ENCODE measurements at places on chromosomes 11 and 22. TPM values are rescaled to one million over a fixed set of nuclear protein-coding genes. Genes with fewer than 3 reads are reported as not detected.

The HBE1 gene
- not detected for total RNA-seq

The LYVE1 gene
- total RNA-seq, result 41.1 TPM

The TMEM109 gene
- total RNA-seq, result 86.7 TPM

The GAS2 gene
- 15.9 TPM for total RNA-seq

The RRP8 gene
- 19.2 TPM for total RNA-seq

The YPEL4 gene
- total RNA-seq, result 0.55 TPM

All from left ventricle myocardium inferior (tissue), 1 donor.